Fibroblast of skin of scalp (primary cell): ENCODE measurements at places on chromosomes 2 and 18.
A peak's percentile ranks its signal among the peaks of the same experiment; 100 is the strongest.

DNA sequence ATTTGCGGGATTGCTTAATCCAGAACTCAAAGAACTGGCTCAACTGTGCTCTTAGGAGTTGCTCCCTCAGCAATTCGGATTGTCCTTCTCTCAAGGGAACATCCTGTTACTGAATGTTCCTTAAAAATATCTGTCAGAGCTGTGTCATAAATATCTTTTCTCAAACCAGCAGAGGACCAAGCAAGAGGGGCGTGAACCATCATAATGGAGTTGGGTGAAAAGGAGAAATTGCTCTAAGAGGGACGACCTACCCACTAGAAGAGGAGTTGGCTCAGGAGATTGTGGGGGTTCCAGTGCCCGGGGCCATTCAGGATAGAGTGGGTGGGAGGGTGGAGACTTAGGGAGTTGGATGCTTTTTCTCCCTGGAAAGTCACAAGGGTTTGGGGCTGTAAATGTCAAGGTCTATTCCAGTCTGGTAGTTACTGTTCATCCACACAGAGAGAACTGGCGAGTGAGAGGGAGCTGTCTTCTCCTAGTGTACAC is 59.5 kb downstream of the MERTK start:
- DNase-seq, result no peak

- peak; percentile 63 for DNase-seq
Observed at GRCh38 chr18:10965119-10965518, 184.2 kb downstream of the PIEZO2 start.

DNA sequence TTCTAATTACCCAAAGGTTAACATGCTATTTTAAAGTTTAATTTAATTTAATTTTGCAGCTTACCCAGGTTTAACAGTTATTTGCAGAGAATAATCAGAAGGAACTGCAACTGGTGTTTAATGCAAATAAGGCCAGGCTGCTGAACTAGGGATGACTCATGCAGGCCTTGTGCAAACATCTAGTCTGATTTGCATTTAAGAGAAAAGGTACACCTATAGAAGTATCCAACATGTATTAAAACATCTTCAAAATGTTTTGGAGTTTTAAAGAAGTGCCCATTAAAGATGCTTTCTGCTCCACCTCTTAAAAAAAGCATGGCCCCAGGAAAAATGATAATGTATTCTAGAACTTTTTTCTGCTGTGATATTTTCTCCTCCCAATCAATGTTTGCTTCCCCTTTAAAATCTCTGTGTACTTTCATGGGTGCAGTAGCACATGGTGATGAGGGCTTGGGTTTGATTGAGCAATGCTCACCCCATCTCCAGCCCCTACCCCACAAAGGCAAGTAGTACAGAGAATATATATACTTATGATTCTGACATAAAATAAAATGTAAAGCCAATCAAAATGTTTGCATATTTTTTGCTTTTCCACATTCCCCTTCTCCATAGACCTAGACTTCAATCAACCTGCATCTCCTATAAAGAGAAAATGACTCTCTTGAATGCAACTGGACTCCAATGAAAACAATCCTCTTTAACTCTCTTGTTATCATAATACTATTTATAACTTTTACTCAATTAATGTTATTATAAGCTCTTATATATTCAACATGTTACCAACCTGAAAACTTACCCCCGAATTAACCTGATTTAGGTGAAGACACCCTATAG is 54.1 kb downstream of the ATP8B1 start:
- DNase-seq, result no peak

- no peak for DNase-seq
Observed at GRCh38 chr2:23503682-23504081, 118.7 kb downstream of the KLHL29 start.

- no peak for DNase-seq
Observed at GRCh38 chr2:112026509-112026908, 28.6 kb upstream of the TMEM87B start.

GRCh38 chr2:126359494-126359893 is 296.5 kb upstream of the GYPC start:
- peak; percentile 31 for DNase-seq

GRCh38 chr2:218216336-218216673 is 684 bp upstream of the ARPC2 start:
- no peak for DNase-seq

DNA sequence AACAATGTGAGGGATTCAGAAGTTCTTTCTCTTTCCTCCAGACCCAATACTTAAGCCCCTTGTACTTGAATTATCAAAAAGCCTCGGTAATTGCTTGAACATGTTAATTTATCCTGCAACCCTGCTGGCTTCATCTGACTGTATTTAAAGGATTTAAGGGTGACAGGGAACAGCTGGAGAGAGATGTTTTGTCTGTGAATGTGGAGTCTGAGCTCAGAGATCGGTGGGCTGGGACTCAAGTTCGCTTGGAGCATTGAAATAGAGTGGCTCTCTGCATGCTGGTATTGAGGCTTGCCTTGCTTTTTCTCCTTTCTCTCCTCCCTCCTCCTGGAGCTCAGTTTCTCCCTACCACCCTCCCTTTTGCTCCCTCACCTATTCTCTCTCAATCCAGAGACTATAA is 73.6 kb downstream of the BOD1L2 start:
- no peak for DNase-seq

DNA sequence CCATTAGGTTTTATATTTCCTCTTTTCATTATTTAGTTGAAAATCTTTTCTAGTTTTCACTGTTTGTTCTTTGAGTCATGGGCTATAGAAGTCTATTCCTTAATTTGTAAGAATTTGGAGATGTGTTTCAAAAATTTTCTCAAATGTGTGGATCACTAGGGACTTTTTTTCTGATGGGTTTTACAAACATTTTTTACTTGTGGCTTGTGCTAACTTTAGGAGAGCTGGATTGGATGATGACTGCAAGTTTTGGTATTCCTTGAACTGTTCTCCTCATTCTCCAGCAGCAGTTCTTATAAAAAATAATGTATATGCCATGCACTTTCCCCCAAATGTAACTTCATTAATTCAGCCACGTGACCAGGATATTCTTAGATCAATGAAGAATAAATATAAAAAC is 94.7 kb upstream of the CWC22 start:
- peak; percentile 71 for DNase-seq

DNA sequence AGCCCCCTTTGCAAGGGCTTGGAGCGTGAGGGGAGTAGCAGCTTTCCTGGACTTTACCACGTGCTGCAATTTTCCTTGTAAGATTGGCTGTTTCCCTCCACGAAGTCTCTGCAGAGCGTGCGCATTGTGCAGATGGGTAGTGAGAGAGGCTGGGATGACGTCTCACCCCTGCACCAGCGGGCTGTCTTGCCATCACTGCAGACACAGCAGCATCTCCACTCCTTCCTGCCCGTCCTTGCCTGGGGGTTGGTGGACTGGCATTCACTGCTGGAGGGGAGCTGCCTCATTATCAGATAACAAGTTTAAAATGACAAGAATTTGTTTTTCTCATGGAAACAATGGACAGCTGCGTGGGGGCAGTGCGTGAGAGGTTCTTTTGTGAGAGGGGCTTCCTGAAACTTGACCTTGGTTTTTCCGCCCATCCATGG is 45.3 kb upstream of the HS6ST1 start:
- peak; percentile 33 for DNase-seq

GRCh38 chr2:75522543-75523312 is 38.0 kb downstream of the EVA1A start:
- no peak for DNase-seq

GRCh38 chr18:13500227-13500865 is 226.0 kb downstream of the FAM210A start:
- DNase-seq, result peak; percentile 81

- no peak for DNase-seq
Observed at GRCh38 chr2:206958261-206958660, 18.9 kb downstream of the CPO start.

DNA sequence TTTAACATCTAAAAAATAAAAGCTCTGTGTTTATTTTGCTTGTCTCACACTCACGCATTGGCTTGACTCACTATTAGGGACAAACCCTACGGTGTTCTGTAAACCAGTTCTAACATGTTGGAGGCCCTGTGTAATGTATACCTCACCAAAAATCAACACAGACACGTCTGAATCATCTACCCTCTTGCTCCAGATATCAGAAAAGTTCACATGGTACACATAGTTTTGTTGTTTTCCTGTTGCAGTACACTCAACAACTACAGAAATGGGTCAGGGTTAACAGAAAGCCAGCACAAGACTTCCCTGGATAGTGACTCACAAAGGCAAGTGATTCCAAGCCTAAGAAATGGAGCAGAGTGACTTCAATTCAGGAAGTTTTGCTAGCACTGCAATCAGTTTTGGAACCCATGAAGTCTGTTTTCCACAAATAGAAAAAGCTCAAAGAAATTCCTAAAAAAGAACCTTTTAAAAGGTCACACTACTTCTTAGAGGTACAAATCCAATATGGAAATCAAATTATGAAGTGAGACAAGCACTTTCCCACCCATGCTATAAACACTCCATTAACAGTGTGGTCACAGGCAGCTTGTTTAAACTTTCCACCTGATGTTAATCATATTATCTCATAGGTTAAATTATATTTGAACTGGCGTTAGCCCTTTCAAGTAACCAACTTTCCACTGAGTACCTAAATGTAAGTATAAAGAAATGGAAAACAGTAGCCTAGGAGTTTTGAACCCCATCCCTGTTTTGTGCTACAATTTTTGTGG is 87.4 kb downstream of the GAREM1 start:
- DNase-seq, result peak; percentile 73

GRCh38 chr2:152626911-152627339 is 90.3 kb downstream of the PRPF40A start:
- DNase-seq, result peak; percentile 59

- DNase-seq, result peak; percentile 2
Observed at GRCh38 chr18:31497836-31498573, at the start of gene DSG2. DSG2 (plus strand) TSS chr18:31498177; CDS start chr18:31498252, 75 bp downstream.

GRCh38 chr2:19801367-19802080 is 100.3 kb downstream of the TTC32 start:
- DNase-seq, result peak; percentile 92

GRCh38 chr2:71477231-71477691 is 23.9 kb downstream of the DYSF start:
- DNase-seq, result no peak

DNA sequence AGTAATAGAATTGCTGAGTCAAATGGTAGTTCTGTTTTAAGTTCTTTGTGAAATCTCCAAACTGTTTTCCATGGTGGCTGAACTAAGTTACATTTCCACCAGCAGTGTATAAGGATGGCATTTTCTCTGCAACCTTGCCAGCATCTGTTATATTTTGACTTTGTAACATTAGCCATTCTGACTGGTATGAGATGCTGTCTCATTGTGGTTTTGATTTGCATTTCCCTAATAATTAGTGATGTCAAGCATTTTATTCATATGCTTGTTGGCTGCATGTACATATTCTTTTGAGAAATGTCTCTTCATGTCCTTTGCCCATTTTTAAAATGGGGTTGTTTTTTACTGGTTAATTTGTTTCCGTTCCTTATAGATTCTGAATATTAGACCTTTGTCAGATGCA is 63.9 kb downstream of the LANCL1 start:
- no peak for DNase-seq

- DNase-seq, result no peak
Observed at GRCh38 chr18:78765637-78766281, 213.9 kb upstream of the SALL3 start.

DNA sequence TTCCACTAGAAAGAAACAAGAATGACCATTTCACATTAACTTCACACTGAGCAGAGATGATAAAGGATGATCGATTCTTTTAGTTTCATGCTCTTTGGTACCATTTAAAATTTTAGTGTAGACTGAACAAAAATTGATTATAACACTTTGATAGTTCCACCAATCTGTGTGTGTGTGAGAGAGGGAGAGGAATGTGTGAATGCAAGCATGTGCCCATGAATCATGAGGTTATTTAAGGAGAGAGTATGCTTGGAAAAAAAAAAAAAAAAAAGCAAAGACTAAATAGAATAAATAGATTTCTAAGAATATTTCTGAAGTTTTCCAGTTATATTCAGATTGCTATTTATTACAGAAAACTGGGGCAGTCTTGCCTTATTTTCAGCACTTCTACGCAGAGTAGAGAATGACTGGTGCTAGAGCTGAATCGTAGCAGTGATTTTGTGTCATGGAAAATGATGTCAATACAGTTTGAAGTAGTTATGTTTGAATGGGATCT is 900.8 kb downstream of the SLC4A3 start:
- DNase-seq, result peak; percentile 9

- DNase-seq, result peak; percentile 100
Observed at GRCh38 chr2:47198985-47199451, 43.9 kb upstream of the STPG4 start.

- DNase-seq, result no peak
Observed at GRCh38 chr18:30917651-30918050, 124.9 kb downstream of the DSC3 start.

DNA sequence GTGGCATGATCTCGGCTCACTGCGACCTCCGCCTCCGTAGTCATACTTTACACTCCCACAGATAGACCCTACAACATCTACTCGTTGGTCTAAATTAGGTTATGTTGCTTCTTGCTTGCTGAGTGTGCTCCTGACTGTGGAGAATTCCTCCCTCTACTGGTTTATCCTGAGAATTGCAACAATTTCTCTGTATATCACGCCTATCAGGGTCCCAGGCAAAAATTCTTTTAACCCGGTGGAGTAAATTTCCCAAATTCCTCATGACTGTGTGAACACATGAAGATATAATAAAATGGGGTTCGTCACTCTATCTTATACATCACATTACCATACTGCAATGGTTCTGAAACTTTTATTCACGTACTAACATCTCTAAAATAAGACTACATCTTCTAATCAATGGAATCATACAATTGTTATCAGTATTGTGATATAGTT is 156.7 kb downstream of the EVA1A start:
- DNase-seq, result peak; percentile 66
